ENCODE measurements at places on chromosomes 7 and 10.

DNA sequence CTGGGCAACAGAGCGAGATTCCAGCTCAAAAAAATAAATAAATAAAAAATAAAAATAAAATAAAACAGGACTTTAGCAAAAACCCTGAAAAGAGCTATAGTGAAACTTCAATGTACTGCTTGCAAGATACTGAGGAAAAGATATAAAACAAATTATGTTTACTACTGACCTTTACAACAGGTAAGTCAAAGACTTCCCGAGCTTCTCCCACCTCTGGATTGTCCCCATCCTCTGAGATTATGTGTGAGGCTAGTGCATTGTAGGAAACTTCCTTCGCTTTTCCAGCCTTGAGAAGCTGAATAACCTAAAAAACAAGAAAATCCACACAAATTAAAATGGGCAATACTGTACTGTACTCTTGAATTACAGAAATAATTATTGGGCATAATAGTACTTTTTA lies 4.4 kb downstream of the PAXIP1 start:
- no peak for DNase-seq

DNA sequence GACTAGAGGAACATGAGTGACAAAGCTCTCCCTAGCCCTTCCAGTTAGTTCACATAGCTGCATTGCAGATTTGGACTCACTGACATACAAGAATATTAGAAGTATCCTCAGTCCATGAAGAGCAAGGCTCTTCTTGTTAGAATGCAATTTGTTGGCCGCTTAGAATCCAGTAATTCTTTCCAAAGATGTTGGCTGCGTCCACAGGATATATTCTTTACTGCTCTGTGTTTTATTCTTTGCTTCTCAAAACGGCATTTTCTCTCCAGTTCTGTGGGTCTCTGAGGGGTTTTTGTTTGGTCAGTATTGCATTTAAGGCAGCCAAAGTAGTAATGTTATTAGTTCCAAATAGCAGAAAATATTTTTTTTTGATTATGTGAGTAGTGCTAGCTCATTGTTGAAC lies 588.6 kb downstream of the DNAJB9 start:
- no peak for DNase-seq

GRCh38 chr10:122847782-122848604 lies 2.3 kb upstream of the CUZD1 start:
- no peak for DNase-seq

- no peak for DNase-seq
These were observed 42.9 kb downstream of the USP6NL start for GRCh38 chr10:11568578-11568977.

DNA sequence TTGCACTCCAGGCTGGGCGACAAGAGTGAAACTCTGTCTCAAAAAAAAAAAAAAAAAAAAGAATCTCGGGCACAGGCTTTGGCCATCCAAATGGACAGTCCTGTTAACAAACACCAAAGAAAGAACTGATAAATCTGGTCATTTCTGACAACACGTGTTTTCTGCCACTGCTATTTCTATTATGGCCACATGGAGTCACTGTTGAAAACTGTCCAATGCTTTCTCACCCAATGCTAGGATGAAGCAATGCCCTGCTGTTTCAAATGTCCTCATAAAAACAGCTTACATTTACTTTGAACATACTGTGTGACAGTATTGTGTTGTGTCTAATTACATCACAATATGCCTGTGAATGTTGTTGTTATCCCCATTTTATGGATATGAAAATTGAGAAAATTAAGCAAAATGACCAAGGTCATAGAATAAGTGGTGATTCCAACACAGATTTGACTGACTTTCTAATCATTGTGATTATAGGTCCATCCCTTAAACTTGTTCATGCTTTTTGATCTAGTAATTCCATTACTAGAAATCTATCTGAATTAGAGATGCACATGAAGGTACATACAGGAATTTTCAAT lies 19.9 kb upstream of the MAP3K8 start:
- no peak for DNase-seq

GRCh38 chr10:88991899-88992320 lies 1.3 kb downstream of the FAS start:
- no peak for DNase-seq

- DNase-seq: no peak
These were observed 645.2 kb downstream of the PHTF2 start for GRCh38 chr7:78443811-78444210.

- DNase-seq: no peak
These were observed 114.6 kb upstream of the LYZL2 start for GRCh38 chr10:30744106-30744505.

- no peak for DNase-seq
These were observed 38.8 kb downstream of the ASB13 start for GRCh38 chr10:5627486-5628044.

- DNase-seq: no peak
These were observed 95.2 kb downstream of the WDR37 start for GRCh38 chr10:1151076-1152033.

DNA sequence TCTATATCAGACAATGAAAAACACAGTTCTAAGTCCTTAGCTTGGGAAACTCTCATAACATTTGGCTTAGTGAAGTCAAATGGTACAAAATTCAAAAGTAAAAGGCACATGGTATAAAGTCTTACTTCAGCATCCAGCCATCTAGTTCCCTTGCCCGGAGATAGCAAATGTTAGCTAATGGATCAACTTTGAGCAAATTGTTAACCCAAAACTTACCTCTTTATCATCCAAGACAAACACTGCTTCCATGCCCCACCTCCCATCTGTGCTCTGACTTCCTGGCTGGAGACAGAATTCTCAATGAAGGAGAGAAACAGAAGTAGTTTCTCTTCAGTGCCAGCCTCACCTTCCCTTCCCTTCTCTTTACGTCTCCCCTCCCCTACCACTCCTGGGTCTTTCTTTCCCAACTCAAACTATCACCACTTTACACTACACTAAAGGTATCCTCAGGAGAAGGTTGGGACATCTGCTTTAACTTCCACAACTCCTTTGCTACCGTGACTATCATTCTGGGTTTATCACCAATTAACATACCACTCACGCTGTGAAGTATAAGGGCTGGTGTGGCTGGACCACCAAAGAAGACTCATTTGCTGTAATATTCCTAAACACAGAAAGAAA lies 21.2 kb upstream of the ZNRF2 start:
- no peak for DNase-seq

Data from activated T-cell treated with anti-CD3 and anti-CD28 coated beads for 48 hours (primary cell).